ENCODE measurements at places on chromosomes 6 and 20.

DNA sequence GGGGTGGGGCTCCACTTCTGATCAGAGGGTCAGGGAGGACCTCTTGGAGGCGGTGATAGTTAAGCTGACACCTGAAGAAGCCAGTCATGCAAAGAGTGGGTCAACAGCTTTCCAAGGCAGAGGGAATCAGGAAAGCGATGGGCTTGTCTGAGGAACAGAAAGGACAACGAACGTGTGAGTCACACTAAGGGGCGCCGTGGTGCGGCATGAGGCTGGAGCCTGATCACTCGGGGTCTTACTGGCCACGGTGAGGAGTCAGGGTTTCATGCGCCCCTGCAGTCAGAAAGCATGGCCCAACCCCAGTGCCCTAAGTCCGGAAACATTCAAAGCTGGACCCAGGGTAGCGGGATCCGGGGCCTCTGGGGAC lies 50.6 kb upstream of the SLC32A1 start:
- no peak for DNase-seq

GRCh38 chr20:33832103-33832804 lies 21.1 kb downstream of the CHMP4B start:
- no peak for DNase-seq

DNA sequence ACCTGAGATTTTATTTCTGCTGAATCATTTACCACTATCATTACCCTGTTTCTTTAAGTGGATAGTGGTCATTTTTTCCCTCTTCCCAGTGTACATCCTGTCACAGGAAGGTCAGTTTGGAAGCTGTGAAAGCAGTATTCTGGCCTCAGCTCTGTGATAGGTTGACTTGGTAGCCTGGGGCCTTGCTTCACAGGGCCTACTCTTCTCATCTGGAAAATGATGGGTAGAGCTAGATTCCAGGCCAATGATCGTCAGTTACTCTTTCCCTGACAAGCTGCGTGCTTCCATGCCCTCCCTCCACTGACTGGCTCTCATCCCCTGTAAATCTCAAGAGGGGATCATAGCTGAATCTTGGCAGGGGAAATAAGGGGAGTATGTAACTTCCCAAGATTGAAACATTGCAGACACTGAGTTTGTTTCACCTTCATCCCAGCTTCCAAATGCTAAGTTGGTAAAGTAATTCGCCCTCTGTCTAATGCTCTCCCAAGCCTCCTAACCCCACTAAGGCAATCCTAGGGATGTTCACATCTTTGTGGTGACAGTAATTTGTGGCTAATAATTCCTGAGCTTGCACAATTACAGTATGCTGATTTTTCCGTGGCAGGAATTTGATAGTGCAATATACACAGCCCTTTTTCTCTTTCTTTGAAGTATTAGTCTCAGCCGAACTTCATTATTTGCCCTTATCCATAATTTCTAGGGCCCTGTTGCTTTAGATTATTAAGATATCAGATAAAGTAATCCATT lies 51.2 kb downstream of the VAPB start:
- DNase-seq = no peak

DNA sequence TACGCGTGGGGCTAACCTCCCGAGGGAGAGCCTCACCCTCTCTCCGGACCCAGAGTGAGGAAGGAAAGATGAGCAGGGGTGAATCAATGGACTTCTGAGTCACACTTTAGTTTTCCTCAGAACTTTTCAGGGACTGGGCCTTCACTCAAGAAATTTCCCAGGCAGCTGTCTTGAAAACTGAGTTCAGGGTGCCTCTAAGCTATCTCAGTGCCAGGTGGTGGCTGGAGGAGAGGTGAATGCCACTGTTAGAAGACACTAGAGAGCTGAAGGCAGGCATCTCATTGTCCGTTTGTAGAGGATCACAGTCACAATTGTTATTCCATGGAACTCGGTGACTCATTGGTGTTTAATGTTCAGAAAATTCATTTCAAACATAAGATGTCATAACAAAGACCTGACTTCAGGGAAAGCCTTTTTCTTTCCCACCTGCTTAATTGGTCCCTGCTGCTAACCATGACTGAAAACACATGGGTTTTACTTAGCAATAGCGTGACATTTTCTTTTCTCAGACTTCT lies 5.3 kb upstream of the SERPINB6 start:
- no peak for DNase-seq

DNA sequence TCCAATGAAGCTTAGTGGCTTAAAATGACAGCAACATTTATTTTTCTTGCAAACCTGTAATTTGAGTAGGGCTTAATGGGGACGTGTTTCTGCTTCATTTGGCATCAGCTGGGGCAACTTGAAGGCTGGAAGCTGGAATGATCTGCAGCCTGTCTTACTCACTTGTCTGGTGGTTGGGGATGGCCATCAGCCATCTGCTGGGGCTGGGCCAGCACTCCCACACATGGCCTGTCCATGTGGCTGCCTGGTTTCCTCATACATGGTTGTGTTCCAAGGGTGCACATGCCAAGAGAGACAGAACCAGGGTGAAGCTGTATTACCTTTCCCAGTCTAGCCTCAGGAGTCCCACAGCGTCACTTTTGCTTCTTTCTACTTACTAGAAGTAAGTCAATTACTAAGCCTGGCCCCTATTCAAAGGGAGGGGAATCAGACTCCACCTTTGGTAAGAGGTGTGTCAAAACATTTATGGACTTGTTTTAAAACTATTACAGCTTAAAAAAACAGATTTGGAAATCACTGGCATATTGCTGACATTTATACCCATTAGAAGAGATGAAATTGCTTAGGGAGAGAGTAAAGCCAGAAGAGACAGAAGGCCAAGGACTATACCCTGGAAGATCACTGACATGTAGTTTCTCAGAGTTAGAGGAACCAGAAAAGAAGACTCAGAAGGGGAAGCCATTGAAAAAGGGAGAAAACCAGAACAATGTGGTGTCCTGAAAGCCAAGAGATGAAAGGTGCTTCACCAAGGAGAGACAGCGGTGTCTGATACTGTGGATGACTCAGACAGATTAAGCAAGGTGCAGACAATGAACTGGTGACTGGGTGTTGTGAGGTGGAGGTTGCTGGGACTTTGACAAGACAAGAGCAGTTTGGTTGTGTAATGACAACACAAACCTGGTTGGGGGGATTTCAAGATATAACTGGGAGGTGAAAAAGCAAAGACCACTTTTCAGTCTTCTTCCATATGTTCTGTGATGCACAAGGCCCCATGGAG lies 345.2 kb downstream of the GJA1 start:
- no peak for DNase-seq

GRCh38 chr20:10217721-10218410 lies 764 bp upstream of the SNAP25 start:
- no peak for DNase-seq

GRCh38 chr6:1175877-1176276 lies 136.0 kb upstream of the FOXQ1 start:
- no peak for DNase-seq

GRCh38 chr6:105069821-105070445 lies 109.9 kb downstream of the POPDC3 start:
- DNase-seq = no peak

- DNase-seq = no peak
Observed at GRCh38 chr6:10540073-10540746, 19.1 kb downstream of the GCNT2 start.

- DNase-seq = no peak
Observed at GRCh38 chr20:11905460-11906179, 12.1 kb upstream of the BTBD3 start.

Data from activated T-helper 1 cell treated with Interleukin-2 at 50 U/mL for 16 hours (primary cell).